ENCODE measurements at places on chromosomes 4 and X. TPM values are rescaled to one million over a fixed set of nuclear protein-coding genes. Genes with fewer than 3 reads are reported as not detected.

ENAM gene
- total RNA-seq: not detected

HS6ST2 gene
- total RNA-seq: not detected

DIPK2B gene
- not detected for total RNA-seq

IL2RG gene
- 265 TPM for total RNA-seq

GIMD1 gene
- not detected for total RNA-seq

SLC34A2 gene
- total RNA-seq: not detected

MSANTD1 gene
- 2.6 TPM for total RNA-seq

MAGEA2 gene
- not detected for total RNA-seq

MAGEB1 gene
- total RNA-seq: not detected

PGK1 gene
- total RNA-seq: 281 TPM

WNK3 gene
- total RNA-seq: 0.32 TPM

ADAMTS3 gene
- not detected for total RNA-seq

POLR2B gene
- 118 TPM for total RNA-seq

BTC gene
- not detected for total RNA-seq

ADH1C gene
- not detected for total RNA-seq

CAPN6 gene
- not detected for total RNA-seq

GRCh38 chrX:109925656-109926055 lies 77.3 kb upstream of the TMEM164 start:
- DNase-seq: no peak

- no peak for DNase-seq
Observed at GRCh38 chrX:43716144-43716543, 60.0 kb downstream of the MAOA start.

- DNase-seq: no peak
Observed at GRCh38 chrX:112759512-112759911, 79.8 kb upstream of the LHFPL1 start.

- no peak for DNase-seq
Observed at GRCh38 chr4:56782019-56782418, 39.5 kb downstream of the SPINK2 start.

GRCh38 chr4:118004088-118004487 lies 30.2 kb upstream of the NDST3 start:
- no peak for DNase-seq

DNA sequence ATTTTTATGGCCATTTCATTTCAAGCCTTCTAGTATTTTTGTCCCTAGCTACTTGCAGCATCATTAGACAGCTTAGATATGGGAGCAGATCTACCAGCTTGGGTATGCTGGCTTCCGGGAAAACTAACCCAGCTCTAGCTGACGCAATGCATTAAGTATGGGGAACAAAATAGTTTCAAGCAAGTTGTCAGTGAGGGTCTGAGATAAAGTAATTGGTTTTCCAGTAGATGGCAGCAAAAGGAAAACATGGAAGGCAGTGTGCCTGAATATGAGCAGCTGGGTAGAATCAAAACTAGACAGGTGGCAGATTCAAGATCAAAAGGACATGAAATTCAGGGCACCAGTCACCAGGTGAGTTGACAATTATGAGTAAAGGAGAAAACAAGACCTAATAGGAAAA lies 340.9 kb upstream of the CTSO start:
- DNase-seq: no peak

GRCh38 chrX:140672840-140673731 lies 36.5 kb upstream of the LINC00632 start:
- DNase-seq: no peak

DNA sequence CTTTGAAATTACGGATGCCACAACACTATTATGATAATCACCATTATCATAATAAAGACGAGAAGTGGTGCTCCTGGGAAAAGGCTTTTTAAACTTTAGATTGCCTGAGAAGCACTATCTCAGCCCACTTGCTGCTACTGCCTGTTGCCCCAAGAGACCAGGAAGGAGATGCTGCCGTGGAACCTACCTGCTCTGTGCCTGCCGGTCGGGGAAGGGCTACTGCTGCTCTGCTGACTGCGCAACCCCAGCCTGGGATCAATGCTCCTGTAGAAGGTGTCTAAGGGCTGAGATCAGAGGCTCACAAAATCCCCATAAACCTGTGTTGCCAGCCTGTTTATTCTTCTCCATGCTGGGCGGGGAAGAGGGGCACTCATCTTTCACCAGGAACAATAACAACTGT lies 145.3 kb upstream of the VCX3B start:
- DNase-seq: no peak

- DNase-seq: peak; percentile 15
Observed at GRCh38 chrX:71111921-71112431, 599 bp upstream of the IL2RG start.

GRCh38 chr4:113692809-113693411 lies 68.6 kb downstream of the CAMK2D start:
- DNase-seq: no peak

GRCh38 chrX:68599256-68600152 lies 48.0 kb upstream of the STARD8 start:
- no peak for DNase-seq

DNA sequence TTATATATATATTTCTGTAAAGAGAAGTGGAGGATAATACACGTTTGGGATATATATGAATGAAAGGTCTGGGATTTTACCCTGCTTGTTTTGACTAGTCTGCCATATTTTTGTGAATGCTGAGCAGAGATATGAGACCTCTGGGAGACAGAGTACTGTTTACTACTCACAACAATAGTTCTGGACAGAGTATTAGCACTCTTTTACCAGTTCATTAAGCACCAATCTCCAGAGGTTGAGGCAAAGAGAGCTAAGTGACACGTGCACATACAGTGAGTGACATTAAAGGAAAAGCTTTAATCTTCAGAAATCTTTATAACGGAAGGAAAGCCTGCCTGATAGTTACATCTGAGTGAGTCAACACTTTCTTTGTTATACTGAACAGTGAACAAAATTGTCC lies 1452.7 kb upstream of the TENM3 start:
- no peak for DNase-seq

GRCh38 chr4:102586644-102587021 lies 85.5 kb downstream of the NFKB1 start:
- peak; percentile 37 for DNase-seq

DNA sequence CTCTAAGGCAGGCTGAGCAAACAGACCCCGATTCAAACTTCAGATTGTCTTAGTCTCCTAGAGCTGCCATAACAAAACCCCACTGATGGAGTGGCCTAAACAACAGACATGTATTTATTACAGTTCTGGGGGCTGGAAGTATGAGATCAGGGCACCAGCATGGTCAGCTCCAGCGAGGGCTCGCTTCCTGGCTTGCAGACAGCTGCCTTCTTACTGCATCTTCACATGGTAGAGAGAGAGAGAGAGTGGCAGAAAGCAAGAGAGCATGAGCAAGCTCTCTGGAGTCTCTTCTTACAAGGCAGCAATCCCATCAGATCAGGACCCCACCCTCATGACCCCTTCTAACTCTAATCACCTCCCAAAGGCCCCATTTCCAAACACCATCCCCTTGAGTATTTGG lies 22.3 kb upstream of the SORCS2 start:
- no peak for DNase-seq

GRCh38 chr4:156169011-156169410 lies 215.3 kb upstream of the CTSO start:
- DNase-seq: no peak

DNA sequence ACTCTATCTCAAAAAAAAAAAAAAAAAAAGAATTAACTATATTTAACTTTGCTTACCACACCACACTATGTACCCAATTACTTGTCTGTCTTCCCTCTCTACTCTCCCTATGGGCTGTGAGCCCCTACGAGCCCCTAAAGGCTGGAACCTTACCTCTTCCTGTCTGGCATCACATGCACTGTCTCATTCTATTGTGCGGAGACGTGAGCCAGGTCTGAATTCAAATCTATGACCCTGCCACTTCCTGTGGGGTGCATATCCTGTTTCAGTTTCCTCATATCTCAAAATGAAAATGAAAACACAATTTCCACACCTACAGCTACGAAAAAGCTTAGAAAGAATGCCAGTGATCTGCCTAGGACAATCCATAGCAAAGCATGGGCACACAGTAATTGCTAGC lies 42.9 kb upstream of the HS3ST1 start:
- DNase-seq: peak; percentile 81

- DNase-seq: no peak
Observed at GRCh38 chr4:74770226-74770910, 24.0 kb downstream of the BTC start.

GRCh38 chrX:10233173-10233572 lies 76.4 kb downstream of the CLCN4 start:
- DNase-seq: no peak

DNA sequence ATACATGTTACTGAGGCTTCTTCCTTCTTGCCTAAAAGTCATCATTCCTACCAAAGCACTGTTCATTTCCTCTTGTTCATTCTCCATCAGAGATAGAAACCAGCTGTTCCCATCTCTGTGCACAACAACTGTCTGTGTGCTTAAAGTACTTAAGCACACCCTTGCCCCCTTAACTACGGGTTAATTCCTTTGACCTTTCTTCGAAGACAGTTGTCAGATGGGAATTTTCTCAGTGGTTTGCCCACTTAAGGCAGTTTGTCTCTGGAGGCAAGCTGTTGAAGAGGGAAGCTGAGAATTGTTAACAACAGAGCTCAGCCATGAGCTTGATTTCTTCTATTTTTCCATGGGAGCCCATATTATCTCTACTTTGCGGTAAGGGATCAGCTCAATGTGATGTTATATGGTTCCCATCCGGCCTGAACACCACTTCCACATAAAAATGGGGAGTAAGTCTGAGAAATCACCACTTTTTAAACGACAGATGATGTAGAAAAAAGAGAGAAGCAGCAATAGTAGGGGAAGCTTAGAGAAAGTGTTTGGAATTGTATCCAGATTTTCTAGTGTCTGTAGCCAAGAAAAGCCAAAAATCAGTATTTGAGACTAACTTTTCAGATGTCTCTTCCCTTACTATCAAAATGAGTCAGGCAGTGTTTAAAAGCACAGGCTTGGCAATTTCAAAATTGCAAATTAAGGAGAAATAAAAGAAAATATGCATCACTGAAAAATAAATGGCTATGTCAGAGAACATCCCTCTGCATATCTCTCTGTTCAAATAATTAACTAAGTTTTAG lies 194.4 kb downstream of the SLIT2 start:
- no peak for DNase-seq

- no peak for DNase-seq
Observed at GRCh38 chr4:165384598-165384997, 5.8 kb downstream of the CPE start.

GRCh38 chrX:10754445-10754844 lies 134.1 kb upstream of the MID1 start:
- DNase-seq: no peak

GRCh38 chr4:10571909-10572308 lies 112.7 kb downstream of the CLNK start:
- DNase-seq: no peak

GRCh38 chr4:99321241-99322191 lies at the start of gene ADH1B:
Gene ADH1B, minus strand, starts transcription at chr4:99321401. Its CDS starts 70 bp downstream, at chr4:99321331.
- DNase-seq: no peak

Measured in naive thymus-derived CD4-positive, alpha-beta T cell (primary cell).